Retinal pigment epithelial cell (primary cell): ENCODE measurements at places on chromosomes 4 and X.

- no peak for DNase-seq
These were observed 60.4 kb downstream of the NPY5R start for GRCh38 chr4:163404080-163404479.

DNA sequence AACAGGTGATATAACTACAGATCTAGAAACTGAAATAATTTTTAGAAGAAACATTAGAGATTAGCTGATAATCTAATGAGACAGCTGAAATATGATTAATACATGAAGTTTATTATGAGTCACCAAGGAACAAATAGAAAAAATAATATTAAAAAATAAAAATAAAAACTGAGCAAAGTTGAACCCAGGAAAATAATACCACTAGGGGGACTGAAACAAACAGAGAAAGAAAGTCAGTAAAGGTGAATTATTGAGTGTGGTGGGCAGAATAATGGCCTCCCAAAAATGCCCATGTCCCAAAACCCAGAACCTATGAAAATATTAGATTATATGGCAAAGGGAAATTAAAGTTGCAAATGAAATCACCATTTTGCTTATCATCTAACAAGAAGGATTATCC, 820.7 kb upstream of the INTU start:
- DNase-seq = no peak

GRCh38 chr4:8641256-8641655, 48.7 kb downstream of the CPZ start:
- no peak for DNase-seq

DNA sequence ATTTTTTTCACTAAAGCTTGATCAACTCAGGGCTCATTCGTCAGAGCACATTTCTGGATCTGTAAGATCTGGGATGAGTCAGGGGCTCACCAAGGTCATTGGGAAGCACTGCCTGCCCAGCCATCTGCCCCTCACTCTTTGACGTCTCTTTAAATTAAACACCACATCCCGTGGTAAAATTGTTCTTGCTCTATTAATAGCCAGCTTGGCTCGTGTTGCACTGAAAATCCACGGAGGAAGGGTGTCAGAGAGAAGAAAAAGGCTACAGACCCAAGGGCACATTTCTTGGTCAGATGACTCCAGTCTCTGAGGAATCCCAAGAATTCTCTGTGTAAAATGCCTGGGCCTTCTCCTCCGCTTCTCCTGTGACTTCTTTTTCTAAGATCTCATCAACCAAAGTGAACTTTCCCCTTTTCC, 45.7 kb upstream of the GATB start:
- peak; percentile 47 for DNase-seq

DNA sequence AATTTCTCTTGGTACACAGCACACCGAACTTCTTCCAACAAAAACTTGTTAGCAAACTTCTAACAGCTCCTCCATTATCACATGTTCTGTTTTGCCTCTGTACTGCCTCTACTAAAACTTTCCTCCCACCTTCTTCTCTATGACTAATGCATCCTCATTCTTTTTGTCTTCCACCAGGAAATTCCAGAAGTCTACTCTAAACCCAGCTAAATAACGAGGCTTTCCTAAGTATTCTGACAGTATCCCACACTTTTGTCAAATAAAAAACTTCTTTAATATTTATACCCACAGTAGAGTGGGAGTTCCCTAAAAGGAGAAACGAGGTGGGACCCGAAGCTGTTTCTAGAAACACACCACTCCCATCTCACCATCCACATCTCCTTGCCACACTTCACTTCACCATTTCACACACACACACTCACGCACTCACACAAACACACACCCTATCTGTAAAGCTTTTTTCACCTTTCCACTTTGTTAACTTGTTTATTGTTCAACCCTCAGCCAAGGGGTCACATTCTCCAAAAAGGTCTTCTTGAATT, 280.3 kb downstream of the ARAP2 start:
- DNase-seq = no peak
